Stimulated activated effector memory CD8-positive, alpha-beta T cell treated with anti-CD3 and anti-CD28 coated beads, Interleukin-12 subunit alpha, Interleukin-12 subunit beta, amount 100 ng/mL, for 72 hours (primary cell): ENCODE measurements at places on chromosomes 7 and 10.

DNA sequence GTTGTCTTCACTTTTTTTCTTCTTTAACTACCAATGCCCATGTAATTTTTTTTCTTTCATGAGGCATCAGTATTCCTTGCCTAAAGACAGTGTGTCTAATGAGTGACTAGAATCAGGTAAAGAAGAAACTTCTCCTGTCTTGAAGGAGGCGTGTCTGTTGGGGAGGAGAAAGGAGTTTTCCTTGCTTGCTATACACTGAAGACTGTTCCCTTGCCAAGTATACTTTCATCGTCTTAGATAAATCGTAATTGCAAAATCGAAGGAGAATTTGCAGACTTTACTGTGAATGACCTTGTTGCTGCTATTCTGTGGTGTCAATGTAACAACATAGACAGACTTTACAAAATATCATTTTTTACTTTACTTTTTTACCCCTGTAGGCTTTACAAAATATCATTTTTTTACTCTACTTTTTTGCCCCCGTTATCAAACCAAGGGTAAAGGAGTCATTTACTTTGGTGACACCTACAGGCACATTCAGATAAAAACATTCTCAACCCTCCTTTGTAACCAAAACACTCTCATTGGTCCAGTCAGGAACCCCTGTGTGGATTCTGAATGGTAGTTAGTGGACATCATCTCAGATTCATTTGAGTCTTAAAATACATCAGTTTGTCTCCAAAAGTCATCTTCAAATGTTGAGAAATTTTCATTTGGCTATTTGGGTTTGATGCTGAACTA is 232.4 kb downstream of the AHR start:
- DNase-seq, result no peak

DNA sequence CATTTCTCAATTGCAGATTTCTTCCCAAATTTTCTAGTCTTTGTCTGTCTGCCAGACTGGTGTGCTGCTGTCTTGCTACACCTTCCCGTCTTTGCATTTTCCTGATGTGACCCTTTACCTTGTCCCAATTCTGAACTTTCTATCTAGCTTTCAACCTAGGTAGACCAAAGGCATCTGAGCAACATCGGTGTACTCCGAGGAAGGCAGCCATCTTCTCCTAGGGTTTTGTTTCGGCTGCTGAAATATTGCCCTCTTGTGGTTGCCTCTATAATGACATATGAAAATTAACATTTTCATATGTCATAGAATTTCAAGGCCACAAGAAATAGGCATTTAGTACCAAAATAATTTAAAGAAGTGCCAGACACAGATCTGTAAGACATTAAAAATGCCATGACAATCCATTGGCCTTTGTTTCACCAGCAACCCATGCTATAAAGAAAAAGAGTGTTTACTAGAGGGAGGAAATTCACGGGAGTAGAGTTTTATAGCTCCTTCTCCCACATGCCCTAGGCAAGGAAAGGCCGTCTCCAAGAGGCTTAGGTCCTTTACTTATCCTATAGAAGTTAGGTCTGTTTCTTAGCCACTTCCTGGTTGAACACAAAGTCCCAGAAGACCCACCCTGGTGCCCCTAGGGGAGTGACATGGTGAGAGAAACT is 23.4 kb downstream of the OR9A2 start:
- DNase-seq, result no peak

- DNase-seq, result no peak
Observed at GRCh38 chr7:79293655-79294142, 159.8 kb downstream of the MAGI2 start.

- no peak for DNase-seq
Observed at GRCh38 chr10:89206402-89207180, 526 bp downstream of the CH25H start.

DNA sequence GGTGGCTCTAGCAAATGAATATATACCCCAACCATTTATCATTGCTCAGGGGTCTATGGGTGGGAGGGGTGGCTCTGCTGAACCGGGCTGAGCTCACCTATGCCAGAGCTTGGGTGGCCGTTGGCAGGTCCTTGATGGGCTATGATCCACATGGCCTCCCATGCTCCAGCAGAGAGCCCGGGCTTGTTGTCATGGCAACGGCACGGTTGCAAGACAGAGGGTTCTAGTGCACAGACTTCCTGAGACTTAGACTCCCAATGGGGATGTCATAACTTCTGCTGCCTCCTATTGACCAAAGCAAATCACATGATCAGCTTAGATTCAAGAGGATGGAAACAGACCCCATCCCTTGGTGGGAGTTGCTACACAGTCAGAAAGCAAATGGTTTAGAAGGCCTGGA is 36.4 kb upstream of the CARD11 start:
- no peak for DNase-seq

DNA sequence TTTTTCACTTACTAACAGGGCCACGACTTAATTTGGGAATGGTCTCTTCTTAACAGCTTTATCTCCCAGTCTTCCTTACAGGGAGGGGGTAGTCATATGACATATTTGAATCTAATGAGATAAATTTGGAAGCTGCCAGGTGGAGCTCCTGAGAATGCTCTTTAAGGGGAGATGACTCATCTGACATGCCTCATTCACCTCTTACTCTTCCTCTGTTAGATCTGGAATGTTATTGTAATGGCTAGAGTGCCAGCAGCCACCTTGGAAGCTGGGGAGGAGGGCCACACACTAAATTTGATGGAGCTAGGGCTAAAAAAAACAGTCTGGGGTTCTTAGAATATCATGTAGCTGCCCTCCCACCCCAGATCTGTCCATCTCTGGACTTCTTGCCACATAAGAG is 22.7 kb downstream of the HECW1 start:
- DNase-seq, result no peak

DNA sequence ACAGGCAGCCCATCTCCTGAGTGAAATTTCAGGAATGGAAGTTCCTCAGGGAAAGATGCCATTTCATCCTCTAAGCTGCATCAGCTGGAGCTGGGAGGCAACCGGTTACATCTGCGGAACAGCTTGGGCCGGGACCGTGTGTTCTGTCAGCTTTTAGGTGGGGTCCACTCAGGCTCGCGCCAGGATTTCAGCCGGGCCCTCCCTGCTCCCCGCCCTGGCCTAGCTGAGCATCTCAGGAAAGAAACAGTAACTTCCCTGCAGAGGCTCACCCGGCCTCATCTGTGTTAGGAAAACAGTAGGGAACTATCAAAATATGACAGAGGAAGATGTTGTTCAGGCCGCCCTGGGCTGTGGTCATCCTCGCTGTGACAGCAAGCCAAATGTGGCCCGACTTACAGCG is 110.4 kb downstream of the TRIL start:
- DNase-seq, result no peak
